Stimulated activated naive CD8-positive, alpha-beta T cell treated with anti-CD3 and anti-CD28 coated beads, Interleukin-15, Interleukin-2, amounts not matched to agents 100 U/mL and 50 U/mL, for 24 hours (primary cell): ENCODE measurements at places on chromosomes 1 and 21.

GRCh38 chr21:45138199-45139002, 64.0 kb downstream of the ADARB1 start:
- peak; percentile 84 for DNase-seq

DNA sequence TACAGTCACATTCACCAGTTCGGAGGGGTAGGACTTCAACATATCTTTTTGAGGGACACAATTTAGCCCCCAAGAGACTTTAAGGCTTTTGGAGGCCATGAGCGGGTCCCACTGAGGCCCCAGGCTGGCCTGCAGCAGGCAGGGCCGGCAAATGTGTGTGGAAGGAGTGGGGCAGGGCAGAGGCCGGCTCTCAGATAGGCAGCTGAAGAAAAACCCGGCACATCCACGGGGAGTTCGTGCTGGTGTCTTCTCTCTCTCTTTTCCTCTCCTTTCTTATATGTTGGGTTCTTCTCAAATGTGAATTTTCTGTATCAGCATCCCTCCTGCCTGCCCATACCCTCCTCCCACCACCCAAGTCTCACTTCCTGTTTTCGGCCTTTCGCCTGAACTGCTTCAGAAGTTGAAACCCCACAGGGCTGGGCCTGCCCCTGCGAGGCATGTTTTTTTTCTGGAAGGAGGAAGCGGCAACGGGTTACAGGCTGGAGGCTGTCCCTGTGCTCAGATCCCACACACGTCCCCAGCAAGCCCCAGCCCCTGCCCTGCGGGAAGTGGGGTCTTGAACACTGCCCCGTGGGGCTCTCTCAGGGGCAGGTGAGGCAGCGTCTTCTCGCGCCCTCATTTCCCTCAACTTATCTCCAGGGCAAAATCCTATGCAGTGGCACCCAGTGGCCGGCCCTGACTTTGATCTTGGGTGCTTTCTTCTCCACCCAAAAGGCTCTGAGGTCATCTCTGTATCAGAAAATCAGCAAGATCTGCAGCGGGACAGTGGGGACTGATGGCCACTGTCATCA, 9.7 kb upstream of the UMODL1 start:
- DNase-seq, result peak; percentile 33

DNA sequence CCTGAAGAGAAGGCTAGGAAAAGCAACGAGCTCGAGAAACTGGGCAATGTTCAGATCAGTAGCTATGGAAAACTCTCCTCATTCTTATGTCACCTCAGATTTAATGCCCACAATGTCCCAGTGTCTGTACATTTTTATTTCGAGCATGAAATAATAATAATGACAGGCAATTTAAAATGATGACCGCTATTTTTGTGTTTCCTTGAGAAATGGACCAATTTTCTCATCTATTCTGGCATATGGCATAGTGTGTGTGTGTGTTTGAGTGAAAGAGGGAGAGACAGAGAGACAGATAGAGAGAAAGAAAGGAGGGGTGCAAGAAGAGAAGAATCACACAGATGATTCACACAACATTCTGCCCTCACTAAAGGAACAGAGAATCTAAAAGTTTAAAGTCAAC, 119.1 kb upstream of the C1orf21 start:
- DNase-seq, result no peak

- no peak for DNase-seq
Observed at GRCh38 chr1:99956755-99957154, 13.0 kb upstream of the SLC35A3 start.

GRCh38 chr1:35377555-35377954, 109.0 kb downstream of the ZMYM4 start:
- no peak for DNase-seq

GRCh38 chr1:73194965-73195364, 912.6 kb upstream of the NEGR1 start:
- no peak for DNase-seq

GRCh38 chr1:164320790-164321731, 237.9 kb upstream of the PBX1 start:
- no peak for DNase-seq

GRCh38 chr1:109327285-109327684, 20.5 kb upstream of the MYBPHL start:
- DNase-seq, result no peak

- DNase-seq, result no peak
Observed at GRCh38 chr1:207811319-207811718, 59.5 kb downstream of the CD46 start.

- no peak for DNase-seq
Observed at GRCh38 chr1:212537610-212538009, 71.0 kb upstream of the ATF3 start.

DNA sequence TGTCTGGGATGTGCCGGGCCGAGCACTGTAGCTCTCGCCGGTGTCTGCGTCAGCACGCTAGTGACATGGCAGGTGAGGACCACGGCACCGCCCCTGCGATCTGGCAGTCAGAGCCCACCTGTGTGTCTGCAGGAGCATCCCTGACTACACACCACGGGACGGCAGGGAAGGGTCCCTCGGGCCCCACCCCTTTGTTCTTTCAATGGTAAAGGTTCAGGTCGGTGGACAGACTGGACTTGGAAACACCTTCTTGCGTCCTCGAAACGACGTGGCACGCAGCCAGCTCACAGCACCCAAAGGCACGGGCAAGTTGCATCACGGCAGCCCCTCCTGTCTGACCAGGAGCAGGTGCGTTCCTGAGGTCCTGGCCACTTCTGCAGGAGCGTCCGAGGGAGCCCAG, 3.7 kb upstream of the SAMD11 start:
- DNase-seq, result no peak

DNA sequence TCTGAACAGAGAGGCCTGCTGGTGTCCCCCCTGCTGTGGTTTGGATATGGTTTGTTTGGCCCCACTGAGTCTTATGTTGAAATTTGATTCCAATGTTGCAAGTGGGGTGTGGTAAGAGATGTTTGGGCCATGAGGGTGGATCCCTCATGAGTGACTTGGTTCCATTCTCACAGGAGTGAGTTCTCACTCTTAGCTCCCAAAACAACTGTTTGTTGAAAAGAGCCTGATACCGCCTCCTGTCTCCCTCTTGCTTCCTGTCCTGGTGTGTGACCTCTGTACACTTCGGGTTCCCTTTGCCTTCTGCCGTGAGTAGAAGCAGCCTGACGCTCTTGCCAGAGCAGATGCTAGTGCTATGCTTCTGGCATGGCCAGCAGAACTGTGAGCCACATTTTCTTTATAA, 60.5 kb downstream of the C21orf91 start:
- no peak for DNase-seq

DNA sequence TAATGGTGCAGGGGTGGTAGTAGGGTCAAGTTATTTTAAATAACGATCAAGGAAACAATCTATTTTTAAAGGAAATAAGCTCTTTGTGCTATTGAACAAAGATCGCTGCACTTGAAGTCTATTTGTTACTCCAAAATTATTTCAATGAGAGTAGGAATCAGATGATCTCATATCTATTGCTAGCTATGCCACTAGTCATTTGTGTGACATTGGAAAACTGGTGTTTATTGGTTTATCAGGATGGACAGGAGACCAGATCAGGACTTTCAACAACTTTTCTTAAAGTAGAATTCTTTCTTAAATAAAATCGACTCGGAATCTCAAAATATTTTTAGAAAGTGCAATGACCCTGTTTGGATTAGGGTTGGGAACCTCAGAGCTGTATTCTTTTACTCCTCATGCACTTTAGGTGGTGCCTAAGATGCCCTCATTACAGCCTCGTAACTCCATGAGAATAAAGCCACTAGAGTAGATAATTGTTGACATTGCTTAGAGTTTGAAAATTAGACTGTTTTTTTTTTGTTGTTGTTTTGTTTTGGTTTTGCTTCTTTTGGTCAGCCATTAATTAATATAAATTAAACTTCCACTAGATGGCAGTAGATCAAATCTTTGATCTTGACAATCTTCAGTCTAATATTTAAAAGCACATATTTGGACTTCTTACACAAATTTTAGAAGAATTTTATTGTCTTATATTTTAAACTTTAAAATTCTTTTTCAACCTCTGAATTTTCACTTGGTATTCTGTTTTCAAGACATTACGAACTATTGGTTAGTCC, 352.4 kb downstream of the USP25 start:
- DNase-seq, result no peak

GRCh38 chr1:223257856-223258550, 106.0 kb downstream of the SUSD4 start:
- no peak for DNase-seq

- DNase-seq, result no peak
Observed at GRCh38 chr1:221576268-221576667, 165.6 kb downstream of the DUSP10 start.

DNA sequence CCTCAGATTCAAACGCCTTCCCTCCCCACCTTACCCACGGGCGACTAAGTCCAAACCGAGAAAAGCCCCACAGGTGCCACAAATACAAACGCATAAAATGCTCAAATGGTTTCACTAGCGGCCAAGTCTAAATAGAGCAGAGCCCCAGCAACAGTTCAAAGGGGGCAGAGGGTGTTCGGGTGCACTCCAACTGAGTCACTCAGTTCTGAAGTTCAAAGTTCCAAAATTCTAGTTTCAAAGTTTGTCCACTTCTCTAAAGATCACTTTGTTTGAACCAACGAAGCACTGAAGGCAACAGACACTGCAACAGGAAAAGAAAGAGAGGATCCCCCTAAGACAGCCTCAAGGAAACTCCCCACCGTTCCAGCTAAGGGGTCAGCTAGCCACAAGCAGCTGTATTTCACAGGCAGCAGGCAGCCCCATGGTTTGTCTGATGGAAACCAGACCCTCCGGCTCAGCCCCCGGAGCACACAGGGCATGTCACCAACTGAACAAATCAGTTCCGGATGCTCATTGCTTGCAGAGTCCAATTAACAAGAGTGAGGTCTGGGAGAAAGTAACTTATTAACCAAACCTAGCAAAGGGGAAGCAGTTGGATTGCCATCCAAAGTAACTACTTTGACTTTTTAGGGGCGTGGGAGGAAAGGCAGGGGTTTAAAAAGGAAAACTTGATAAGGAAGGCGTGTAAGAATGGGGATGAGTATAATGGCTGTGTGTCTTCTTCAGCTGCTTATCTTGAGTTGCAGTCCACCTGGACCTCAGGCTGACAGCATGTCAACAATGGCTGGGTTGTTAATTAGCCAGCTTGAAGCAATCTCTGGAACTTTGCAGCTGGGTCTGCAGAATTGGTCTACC, 1423.9 kb upstream of the PRMT6 start:
- no peak for DNase-seq

- no peak for DNase-seq
Observed at GRCh38 chr1:150017206-150017750, 6.8 kb upstream of the OTUD7B start.

DNA sequence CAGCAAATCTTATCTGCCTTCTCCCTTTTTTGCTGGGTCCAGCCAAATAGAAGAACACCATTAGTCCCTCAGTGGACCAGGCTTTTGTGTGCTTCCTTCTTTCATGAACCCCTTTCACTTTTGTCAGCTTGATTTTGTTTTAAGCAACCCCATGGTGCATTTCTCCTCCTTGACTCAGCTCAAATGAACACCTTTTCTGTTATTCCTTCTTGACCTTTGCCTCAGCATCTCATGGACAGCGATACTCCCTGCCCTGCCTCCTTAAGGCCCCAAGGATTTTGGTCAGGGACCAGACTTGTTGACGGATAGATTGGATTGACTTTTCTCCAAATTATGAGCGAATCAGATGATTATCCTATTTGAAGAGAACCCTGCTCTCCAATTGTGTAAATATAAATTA, 356.6 kb upstream of the USP24 start:
- DNase-seq, result no peak

DNA sequence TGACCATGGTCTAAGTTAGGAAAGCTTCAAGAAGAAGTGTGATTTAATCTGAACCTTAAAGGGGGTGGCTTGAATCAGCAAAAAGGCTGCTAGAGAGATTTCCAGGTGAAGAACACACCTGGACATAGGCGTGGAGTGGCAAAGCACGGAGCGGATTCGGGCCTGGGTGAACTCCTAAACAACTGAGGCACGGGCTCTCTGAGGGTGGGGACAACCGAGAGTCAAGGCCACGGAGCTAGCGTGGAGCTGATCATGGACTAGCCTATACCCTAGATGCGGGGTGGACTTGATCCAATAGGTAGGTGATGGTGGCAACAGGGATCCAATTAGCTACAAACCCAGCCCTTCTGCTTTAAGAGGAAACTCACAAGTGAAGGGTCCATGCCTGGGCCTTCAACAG, 27.8 kb downstream of the SYT2 start:
- no peak for DNase-seq

- no peak for DNase-seq
Observed at GRCh38 chr1:63866084-63866483, 92.3 kb downstream of the ROR1 start.

GRCh38 chr1:3136532-3136931, 67.5 kb downstream of the PRDM16 start:
- no peak for DNase-seq

DNA sequence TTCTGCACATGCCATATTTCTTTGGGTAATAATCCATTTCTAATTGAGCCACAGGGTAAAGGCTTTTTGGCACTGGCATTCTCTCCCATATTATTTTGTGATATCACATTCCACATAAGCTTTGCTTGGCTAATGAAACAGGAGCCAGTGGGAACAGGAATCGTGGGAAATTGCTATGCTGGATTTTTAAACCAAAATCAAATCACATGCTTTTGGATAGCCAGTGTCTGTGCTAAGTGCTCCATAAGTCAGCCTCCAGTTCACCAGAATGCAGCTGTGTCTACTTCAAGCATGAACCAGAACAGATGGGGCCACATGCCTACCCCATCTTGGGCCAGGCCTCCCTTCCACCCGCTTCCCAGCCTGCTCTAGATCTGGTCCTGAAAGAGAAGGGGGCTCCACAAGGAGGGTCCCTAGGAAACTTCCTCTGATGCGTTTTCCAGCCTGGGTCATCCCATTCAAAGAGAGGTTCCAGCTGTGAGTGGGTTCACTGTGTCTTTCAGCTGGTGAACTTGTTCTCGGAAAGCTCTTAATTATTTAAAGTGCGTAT, 131.2 kb upstream of the COA6 start:
- DNase-seq, result no peak

GRCh38 chr1:226651732-226652105, 87.4 kb downstream of the ITPKB start:
- no peak for DNase-seq

DNA sequence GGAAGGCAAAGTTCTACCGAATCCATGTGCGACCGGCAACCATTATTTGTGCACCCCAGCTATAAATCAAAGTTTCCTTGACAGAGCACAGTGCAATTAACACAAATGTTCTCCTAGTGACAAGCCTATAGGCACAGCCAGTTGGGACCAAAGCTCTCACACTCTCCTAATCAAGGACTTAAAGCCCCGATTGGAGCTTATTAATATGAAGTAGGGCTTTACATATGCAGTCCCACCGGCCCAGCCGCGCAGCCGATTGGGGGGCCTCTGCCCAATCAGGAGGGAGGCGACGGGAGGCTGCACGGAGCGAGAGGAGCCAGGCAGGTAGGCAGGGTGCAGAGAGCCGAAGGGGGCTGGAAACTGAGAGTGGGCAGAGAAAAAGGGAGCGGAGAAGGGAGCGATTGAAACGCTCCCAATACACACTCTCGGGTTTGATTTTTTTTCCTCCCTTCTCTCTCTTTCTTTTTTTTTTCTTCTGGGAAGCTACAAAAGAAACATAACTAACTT, at the start of gene ESRRG:
Gene ESRRG, minus strand, starts transcription at position 156 of the 507 bp plus-strand sequence. Its CDS starts 130 bp downstream, at position 26.
- DNase-seq, result no peak

GRCh38 chr1:9195651-9196050, 38.9 kb upstream of the H6PD start:
- no peak for DNase-seq

- DNase-seq, result peak; percentile 95
Observed at GRCh38 chr1:44354840-44355581, at the start of gene ERI3. ERI3 (minus strand) TSS chr1:44355257; CDS start chr1:44355026, 231 bp downstream.
